ENCODE measurements at places on chromosomes 5 and 9.

GRCh38 chr5:58622936-58623871 lies 40.3 kb downstream of the RAB3C start:
- DNase-seq: no peak

GRCh38 chr9:70106571-70106970 lies 62.9 kb downstream of the MAMDC2 start:
- DNase-seq: no peak

DNA sequence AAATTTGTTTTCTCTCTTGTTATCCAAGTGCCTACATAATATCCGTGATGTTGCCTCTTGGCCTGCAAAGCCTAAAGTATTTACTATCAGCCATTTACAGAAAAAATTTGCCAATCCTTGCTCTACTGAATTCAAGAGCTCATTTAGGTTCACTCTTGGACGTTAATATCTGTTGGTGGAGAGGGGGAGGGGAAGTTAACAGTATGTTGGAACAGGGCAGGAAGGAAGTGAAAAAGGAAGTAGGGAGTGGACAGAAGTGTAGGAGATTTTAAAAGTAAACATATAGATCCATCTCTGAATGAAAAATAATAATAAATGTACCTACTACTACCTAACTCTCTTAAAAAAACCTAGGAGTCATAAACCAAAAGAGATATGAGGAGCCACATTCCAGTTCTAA lies 32.8 kb downstream of the ZNF608 start:
- no peak for DNase-seq

GRCh38 chr9:132094314-132094791 lies 14.7 kb upstream of the MED27 start:
- no peak for DNase-seq

- DNase-seq: no peak
Measured at GRCh38 chr5:18483451-18483850, 849.2 kb downstream of the TAF11L14 start.

GRCh38 chr5:141954194-141954593 lies 3.8 kb downstream of the PCDH12 start:
- DNase-seq: no peak

GRCh38 chr9:126336736-126337325 lies 10.2 kb downstream of the MVB12B start:
- no peak for DNase-seq

DNA sequence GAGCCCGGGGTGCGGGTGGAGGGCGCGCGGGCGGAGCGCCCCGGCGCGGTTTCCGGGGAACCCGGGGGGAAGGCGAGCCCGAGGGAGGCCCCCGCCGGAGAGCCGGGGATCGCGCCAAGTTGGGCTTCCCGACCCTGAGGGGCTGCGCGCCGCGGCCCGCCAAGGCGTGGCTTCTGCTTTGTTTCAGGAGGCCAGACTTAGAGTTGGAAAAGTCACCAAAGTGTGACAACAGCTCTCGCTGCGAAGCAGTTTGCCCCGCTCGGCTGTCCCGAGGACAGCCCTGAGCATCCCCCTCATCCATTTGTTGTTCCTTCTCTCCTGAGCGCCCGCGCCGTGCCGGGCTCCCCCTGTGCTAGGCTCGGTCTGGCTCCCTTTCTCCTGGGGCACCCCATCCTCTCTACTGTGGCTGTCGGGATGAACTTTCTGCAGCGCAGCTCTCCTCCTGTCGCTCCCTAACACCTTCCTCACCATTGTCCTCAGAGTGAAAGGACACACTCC lies 410 bp downstream of the GLIPR2 start:
- DNase-seq: no peak

DNA sequence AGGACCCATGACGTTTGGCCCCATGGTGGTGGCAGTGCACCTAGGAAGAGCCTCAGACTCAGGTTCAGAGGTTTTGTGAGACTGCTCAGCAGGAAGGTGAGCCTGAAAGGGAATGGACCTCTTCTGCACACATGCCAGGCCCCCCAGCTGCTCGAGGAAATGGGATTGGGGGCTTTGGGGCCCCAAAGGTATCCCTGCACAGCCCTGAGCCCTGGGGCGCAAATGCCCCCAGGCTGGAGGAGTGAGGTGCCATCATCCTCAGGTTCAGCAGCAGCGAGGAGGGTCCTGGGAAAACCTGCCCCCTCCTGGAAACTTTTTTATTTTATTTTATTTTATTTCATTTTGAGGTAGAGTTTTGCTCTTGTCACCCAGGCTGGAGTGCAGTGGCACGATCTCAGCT lies 171.8 kb upstream of the MVB12B start:
- DNase-seq: no peak

DNA sequence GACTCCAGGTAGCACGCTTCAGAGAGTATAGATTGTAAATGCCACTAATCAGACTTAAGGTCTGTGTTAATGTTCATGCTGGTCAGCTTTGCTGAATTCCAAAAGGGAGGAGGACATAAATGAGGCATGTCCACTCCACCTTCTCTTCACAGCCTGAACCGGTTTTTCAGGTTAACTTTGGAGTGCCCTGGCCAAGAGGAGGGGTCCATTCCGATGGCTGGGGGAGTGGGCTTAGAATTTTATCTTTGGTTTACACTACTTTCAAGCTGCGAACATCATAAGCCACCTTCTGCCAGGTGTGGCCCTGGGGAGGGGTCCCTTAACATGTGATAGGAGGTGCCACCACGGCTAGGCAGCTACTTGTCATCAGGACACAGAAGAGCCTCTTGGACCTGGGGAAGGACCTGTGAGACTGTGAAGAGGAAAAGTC lies 24.2 kb downstream of the ABO start:
- no peak for DNase-seq

- DNase-seq: no peak
Measured at GRCh38 chr5:135724617-135725016, 109.8 kb upstream of the SLC25A48 start.

DNA sequence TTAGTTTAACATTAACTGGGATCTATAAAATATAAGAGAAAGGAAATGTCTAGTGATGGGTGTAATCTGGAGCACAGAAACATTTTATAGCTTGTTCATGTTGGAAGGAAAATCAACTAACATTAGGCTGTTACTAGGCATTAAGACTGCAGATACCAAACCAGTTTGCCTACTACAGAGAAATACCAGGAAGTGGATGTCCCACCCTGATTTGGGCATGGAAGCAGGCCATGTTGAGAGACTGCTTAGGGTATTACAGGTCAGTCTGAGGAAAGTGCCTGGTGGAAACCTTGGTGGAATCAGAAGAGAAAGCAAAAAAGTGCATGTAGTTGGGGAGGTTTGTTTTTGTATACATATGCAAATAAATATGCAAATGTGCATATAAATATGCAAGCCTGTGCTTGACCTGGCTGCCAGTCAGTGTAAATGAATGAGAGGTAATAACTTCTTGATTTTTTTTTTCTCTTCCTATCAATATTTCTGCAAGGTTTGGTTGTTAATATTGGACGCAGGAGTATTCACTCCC lies 9.6 kb upstream of the CCDC112 start:
- no peak for DNase-seq

GRCh38 chr5:82164977-82165713 lies 113.0 kb downstream of the RPS23 start:
- DNase-seq: no peak

DNA sequence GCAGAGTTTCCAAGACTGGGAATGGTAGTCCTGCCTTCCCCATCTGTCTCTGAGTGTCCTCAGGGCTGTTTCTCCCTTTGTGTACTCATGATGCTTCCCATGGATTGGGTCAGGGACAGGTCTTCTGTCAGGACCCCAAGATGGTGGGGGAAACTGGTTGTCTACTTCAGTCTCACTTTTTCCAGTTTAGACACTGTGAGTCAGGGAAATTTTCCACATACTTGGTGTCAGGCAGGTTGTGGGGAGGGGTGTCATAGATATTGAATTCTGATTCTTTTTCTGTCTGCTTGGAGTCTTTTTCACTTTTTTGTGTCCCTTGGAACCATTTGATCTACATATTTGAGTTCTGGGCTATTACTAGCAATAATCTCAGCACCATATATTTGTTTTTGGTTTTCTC lies 10.3 kb downstream of the POLK start:
- DNase-seq: no peak

- DNase-seq: no peak
Measured at GRCh38 chr5:170357955-170358444, 31.2 kb downstream of the KCNMB1 start.

DNA sequence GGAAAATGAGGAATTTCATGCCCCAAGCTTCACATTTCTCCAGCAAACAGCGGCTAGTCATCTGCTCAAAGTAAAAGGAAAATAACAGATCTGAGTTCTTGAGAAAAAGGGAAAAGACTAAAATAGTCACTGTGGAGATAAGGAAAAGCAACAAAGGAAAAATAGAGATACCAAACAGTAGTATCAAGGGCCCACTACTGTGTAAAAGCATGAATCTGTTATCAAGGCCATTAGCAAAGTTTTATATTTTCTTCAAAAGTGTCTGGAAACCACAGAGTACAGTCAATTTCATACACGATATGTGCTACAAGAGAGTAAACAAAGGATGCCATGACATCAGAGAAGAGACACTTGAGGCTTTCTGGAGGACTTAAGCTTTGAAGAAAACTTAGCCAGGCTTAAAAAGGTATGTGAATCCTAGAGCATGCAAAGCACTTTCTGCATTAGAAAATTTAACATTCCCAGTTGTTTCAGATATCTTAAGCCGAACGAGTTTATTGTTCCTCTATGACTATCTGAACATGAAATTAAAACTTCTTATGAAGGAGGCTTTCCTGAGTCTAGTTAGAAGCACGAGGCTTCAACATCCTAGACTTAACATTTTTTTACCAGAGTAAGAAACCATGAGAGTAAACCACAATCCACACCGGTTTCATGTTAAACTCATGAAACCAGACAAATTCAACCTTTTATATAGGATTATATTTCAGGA lies 1.2 kb downstream of the TTC33 start:
- no peak for DNase-seq

GRCh38 chr5:115549154-115549553 lies 4.6 kb upstream of the FEM1C start:
- no peak for DNase-seq

- no peak for DNase-seq
Measured at GRCh38 chr5:112010475-112010874, 253.5 kb upstream of the NREP start.

DNA sequence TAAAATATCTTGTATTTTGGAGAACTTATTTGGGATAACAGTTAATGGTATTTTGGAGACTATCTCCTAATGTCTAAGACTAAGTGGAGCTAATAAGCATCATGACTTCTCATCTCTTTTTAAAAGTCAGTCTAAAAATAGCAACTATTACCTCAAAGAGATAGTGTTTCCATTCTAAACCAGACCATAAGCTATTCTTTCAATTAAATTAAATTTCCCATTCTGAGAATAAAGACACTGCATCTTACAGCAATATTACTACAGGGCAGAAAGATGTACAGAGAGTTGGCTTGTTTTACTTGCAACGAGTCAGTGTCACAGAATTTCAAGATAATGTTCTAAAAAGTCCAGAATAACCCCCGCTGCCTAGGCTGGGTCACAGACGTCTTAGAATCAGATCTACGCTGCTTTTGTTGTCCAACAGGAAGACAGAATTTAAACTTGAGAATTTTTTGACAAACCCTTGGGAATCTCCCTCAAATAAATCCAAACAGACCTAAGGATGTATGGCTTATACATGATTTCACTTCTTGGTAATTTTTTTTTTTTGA lies 98.9 kb downstream of the USP20 start:
- DNase-seq: no peak

- DNase-seq: no peak
Measured at GRCh38 chr9:27053369-27054022, 48.0 kb upstream of the LRRC19 start.

- no peak for DNase-seq
Measured at GRCh38 chr5:52684051-52684450, 103.7 kb upstream of the ITGA1 start.

GRCh38 chr9:120710110-120710981 lies 3.9 kb downstream of the MEGF9 start:
- DNase-seq: peak; percentile 13

DNA sequence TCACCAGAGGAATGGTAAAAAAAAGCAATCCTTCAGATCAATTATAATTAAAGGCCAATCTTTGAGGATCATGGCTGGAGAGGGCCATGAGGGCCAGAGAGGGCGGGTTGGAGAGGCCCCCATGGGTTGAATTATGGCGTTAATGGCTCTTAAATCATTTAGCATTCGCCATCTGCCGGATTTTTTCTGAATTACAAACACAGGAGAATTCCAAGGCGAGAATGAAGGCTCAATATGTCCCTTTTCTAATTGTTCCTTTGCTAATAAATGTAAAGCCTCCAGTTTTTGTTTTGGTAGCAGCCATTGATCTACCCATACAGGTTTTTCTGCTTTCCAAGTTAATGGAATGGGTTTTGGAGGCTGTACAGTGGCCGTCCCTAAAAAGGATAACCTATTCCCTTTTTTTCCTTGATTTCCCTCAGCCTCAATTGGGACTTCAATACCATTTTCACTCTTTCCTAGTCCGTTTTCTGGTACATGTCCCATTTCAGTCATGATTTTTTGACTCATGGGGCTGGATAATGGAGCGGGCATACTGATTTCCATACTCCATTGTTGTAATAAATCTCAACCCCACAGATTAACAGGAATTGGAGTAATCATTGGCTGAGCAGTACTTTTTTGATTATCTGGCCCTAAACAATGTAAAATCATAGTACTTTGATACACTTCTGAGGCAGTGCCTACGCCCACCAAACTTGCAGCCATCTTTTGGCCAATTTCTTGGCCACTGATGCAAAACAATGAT lies 6.7 kb upstream of the TMEM141 start:
- no peak for DNase-seq

DNA sequence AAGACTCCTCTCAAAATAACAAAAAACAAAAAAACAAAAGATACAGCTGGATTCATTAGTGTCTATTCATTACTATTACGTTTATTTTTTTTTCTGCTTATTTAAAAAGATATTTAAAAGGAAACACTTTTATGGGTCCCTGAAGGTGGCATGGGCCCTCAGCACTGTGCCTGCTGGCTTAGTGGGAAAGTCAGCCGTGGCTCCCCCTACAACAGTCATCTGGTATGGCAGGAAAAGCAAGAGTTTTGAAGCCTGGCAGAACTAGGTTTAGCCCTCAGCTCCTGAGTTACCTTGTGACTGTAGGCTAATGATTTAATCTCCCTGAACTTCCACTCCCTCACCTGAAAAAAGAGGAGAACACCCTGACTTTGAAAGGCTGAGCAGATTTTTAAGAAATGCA lies 135.6 kb downstream of the GOLPH3 start:
- no peak for DNase-seq

- no peak for DNase-seq
Measured at GRCh38 chr9:90098408-90098807, 493.6 kb downstream of the GADD45G start.

DNA sequence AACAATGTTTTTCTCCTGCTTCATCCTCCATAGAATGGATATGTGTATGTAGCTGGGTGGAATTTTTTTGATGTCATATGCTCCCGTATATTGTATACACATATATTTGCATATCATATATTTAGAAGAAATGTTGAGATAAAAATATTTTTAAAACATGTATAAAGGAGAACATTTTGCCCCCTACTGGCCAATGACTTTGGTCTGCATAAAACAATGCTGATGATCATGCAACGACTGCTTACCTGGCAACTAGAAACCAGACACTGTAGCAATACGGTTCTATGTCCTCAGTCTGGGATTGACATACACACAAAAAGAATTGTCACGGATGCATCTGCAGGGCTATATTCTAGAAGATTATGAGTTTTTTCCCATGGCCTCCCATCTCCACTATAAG lies 503.6 kb downstream of the ELAVL2 start:
- DNase-seq: no peak
